ENCODE measurements at places on chromosomes 1 and 21.

DNA sequence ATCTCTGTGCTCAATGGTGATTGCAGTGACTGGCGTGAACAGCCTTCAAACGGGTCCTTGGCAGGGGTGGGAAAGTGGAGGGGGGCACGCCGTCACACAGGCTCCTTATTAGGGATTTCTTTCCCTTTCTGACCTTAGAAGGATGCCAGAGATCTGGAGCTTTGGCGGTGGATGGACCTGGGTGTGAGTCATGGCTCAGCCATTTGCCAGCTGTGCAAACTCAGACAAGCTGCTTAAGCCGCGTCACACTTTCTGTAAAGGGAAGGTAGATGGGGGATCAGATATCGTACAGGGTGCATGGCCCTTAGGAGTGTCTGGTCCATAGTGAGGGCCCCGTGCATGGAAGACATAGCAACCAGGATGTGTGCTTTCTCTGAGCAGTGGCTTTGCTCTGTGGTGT is 48.3 kb upstream of the C1orf174 start:
- DNase-seq = no peak

- no peak for DNase-seq
These were observed 5.4 kb downstream of the CPLANE2 start for GRCh38 chr1:16231331-16232315.

DNA sequence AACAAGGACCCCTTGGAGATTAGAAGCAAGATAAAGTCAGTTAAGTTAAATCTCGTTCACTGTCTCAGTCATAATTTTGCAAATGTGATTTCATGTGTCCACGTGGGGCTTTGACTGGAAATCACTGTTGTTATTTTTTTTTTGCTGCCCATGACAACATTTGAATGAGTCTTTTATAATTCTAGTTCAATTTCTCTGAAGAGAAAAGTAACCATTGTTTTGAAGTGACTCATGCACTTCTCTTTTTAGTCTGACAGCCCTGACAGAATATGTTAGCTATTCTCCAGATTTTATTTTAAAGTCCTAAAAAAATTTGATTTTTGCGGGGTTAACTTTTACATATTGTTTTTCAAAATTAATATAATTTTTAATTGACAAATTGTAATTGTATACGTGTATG is 30.7 kb upstream of the NLRP3 start:
- DNase-seq = no peak

GRCh38 chr1:60866226-60866900 is 216.0 kb upstream of the NFIA start:
- DNase-seq = no peak

- DNase-seq = no peak
These were observed 61.6 kb upstream of the PRDX6 start for GRCh38 chr1:173415490-173415889.

GRCh38 chr1:21337454-21337927 is 47.2 kb upstream of the ECE1 start:
- DNase-seq = no peak

DNA sequence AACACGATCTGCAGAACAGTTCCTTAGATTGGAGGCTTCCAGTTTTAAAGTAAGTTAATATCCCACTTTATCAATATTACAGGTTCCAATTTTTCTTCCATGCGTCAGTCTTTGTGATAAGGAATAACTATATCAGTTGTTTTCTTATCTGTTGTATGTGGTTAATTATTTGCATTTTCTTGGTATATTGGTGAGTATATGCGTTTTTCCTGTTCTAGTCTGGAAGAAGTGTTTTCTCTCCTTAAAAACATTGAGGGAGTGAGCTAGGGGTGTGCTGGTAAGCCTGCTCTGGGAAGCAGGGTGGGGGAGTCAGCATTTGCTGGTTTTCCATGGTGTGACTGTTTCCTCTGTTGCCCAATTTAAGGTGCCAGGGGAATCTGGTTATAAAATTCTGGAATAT is 50.2 kb upstream of the KIF1B start:
- no peak for DNase-seq

GRCh38 chr1:240465531-240465940 is 146.4 kb downstream of the GREM2 start:
- DNase-seq = no peak

- DNase-seq = no peak
These were observed 21.5 kb upstream of the SLC44A5 start for GRCh38 chr1:75632350-75632949.

GRCh38 chr1:230293390-230293700 is 132.8 kb downstream of the PGBD5 start:
- DNase-seq = no peak

- DNase-seq = no peak
These were observed 94.6 kb upstream of the TMPRSS2 start for GRCh38 chr21:41602531-41602930.

DNA sequence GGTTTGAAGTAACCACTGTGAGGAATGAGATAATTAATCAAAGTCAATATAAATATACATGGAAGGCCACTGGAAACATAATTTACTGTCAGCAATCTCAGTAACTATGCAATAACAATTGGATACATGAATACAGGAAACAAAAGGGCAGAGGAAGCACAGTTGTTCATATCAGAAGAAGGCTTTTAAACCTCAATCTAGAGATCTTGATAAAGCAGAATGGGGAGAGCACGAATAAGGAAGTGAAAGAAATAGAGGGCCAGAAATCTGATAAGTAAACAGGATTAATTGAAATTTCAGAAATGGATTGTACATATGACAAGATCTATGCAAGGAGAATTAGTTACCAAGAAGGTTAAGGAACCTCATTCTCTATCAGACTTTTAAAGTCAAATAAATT is 93.0 kb downstream of the EVI5 start:
- no peak for DNase-seq

GRCh38 chr21:14995226-14995625 is 69.6 kb downstream of the NRIP1 start:
- DNase-seq = no peak

DNA sequence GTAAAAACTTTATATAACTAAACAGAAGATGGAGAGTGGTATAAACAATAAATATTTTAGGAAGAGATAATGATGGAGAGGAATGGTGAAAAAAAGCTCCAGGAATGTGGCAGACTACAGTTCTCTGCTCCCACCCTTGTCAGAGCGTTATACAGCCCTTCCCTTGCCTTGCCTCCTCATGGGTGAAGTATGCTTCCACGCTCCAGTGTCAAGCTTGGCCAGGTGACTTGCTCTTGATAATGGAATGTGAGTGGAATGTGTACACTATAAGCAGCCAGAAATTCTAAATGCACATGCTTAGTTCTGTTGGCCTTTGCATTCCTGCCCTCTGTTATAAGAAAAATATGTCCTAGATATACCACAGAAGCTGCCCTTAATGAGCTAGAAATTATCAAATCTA is 24.7 kb upstream of the POGK start:
- no peak for DNase-seq

DNA sequence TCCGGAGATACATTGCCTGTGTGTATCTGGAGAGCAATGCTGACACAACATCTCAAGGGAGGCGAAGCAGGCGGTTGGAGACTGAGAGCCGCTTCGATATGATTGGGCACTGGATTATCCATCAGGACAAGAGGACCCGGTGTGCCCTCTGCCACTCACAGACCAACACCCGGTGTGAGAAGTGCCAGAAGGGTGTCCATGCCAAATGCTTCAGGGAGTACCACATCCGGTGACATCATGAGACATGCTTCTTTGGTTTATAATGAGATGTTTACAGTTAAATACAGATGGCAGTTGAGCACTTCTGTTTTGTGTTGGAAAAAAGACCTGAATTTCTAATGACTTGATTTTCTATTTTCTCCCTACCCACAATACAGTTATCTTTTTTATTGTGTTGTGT is 12.1 kb downstream of the PGBD2 start:
- DNase-seq = no peak

DNA sequence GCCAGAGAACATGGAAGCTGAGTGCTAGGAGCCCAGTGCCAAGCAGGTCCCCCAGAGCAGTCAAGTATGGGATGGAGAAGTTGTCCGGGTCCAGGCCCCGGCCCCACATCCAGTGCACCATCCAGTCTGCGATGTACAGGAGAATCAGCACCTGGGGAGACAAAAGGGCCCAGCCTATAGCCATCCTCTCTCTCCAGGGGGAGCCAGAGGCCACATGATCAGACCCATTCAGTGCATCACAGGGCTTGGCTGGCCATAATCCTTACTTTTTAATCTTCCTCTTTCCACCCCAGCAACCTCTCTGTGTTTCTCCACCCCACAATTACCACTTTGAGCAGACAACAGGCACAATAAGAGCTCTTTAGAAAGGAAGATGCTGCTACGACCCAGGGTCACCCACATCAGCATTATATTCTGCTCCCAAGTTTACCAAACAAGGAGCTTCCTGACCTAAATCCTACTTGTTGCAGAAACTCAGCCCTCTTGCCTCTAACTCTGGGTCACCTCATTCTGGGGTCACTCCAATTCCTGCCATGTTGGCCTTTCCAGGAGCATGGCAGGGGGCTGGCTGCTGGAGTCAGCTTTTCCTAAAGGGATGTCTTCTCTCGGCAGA is 16.4 kb upstream of the RAB29 start:
- peak; percentile 30 for DNase-seq

DNA sequence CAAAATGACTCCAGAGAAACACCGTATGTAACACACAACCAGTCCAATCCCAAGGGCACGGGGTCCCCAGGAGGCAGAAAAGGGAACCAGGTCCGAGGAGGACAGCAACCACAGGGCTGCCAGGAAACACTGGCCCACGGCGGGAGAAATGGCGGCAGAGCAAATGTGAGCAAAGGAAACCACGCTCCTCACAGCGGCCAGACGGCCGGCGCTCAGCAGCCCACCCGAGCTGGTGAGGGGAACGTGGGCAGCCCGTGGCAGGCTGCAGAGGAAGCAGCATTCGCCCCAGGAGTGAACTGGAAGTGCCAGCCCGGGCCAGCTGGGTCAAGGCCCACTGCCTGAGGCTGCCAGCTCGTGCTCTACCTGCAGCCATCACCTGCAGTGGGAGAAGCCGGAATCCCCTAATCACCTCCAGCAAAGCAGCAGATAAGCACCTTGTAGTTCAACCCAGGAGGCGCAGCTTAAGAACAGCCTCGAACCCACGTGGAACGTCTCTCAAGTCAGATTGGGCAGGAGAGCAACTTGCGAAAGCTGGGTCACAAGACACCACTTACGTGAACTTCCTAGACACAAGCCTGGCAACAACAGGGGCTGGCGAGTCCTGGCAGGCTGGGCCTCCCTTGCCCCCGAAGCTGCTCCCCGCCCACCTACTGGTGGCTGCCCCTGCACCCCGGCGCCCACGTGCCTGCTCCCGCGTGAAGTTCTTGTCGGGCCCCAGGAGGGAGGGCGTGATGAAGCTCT is 6.7 kb downstream of the SLC19A1 start:
- no peak for DNase-seq

GRCh38 chr1:36172983-36173382 is 17.0 kb downstream of the MAP7D1 start:
- DNase-seq = no peak

- DNase-seq = no peak
These were observed 119.2 kb downstream of the SYF2 start for GRCh38 chr1:25113086-25113485.

- no peak for DNase-seq
These were observed 863 bp upstream of the NUF2 start for GRCh38 chr1:163320891-163321290.

- no peak for DNase-seq
These were observed 235.3 kb upstream of the DMRTA2 start for GRCh38 chr1:50658459-50659076.

DNA sequence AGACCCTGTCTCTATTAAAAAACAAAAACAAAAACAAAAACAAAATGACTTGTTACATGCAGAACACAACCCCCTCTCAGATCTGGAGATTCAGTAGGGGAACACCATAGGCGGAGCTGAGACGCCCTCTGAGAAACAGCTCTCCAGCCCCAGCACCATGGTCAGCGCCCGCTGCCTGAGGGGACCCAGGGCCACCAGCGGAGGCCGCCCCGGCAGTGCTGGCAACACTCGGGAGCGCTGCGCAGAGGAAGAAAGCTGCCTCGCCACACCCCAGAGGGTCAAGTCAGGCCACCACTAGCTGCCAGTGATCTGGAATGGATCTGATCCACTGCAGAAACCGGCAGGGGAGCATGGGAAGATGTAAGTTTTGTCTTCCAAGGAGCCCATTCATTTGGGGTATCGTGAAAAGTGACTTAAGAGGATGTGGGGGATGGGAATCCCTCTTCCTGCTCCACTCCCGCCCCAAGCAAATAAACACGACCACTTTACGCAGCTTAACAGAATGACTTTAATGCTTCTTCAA is 3.1 kb downstream of the ACTA1 start:
- DNase-seq = no peak

- no peak for DNase-seq
These were observed 49.3 kb upstream of the TARBP1 start for GRCh38 chr1:234528074-234528865.

DNA sequence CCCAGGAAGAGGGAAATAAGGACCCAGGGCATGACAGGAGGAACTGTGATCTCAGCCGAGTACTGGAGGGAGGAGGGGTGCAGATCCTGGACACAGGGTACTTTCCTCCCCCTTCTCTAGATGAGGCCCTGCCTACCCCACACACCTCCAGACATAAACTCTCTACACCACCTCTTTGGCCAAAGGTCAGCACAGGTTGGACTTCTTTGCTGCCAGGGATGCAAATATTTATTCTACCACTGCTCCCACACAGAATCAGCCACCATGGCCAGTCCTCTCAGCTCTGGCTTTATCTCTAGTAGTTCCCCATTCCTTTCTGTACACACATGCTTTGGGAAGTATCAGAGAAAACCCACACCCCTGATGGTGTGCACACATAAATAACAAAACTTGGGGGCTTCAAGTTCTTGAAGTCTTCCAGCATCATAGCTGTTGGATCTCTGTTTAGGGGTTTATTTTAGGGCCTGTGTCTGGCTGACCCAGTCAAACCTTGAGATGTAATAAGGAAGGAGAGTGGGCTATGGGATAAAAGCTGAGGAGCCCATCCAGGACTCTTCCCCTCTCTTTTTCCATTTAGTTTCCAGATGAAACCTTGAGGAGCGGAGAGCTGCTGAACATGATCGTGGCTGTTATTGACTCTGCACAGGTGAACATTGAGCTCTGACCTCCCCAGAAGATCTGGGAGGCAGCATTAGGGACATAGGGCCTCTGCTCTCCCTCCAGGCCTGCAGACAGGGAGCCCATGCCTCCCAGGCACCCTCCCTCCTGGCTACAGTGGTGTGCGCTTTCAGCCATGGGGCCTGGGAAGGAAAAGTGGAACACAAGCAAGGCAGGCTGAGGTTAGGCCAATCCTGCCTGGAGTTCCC is 6.7 kb upstream of the SLC27A3 start:
- no peak for DNase-seq

DNA sequence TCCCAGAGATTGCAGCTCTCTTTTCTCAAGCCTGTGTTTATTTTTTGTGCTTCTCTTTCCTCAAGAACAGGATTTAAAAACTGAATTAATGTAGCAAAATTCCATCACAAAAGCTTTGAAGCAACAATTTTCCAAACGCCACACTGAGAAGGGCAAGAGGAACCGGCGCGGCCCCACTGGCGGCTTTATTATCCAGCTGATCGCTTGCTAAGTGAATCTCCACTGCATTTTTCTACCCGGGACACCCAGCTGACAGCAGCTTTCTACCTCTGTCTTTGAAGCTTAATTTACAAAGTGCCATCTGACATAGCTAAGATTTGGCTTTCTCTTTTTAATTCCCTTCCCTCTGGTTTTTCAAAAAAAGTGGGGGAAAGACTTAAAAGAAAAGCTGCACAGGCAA is 369.3 kb upstream of the C1orf174 start:
- DNase-seq = no peak

- DNase-seq = no peak
These were observed 203.0 kb downstream of the RWDD3 start for GRCh38 chr1:95437011-95437410.

Measured in stimulated activated CD8-positive, alpha-beta memory T cell treated with anti-CD3 and anti-CD28 coated beads, Interleukin-4, amount 100 ng/mL, for 1 hour (primary cell).